NCI-H2081 treated with DMSO at 0.1 percent for 48 hours (cell line): ENCODE measurements at places on chromosomes 5 and 9.

DNA sequence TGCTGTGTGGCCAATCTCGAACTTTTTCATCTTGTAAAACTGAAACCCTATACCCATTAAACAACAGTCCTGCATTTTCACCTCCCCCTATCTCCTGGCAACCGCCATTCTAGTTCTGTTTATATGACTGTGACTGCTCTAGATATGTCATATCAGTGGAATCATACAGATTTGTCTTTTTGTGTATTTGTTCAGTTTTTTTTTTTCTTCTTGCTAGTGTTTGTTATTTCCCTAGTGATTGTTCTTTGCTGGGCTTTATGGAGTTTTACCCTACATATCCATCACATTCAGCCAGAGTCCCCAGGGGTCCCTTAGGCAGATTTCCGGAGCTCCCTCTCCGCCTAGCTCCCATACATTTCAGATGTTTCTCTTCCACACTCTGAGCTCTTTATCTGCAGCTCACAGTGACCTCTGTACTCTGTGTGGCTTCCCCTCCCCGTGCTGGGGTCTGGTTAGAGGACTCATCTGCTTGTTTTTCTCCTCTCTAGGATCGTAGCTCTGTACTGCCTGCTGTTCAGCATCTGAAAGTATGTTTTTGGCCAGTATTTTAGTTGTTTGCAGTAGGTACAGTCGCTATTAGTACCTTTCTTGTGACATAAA is 25.1 kb upstream of the CARTPT start:
- no peak for DNase-seq

- no peak for DNase-seq
These were observed 182.9 kb downstream of the SAXO1 start for GRCh38 chr9:18849890-18850677.

DNA sequence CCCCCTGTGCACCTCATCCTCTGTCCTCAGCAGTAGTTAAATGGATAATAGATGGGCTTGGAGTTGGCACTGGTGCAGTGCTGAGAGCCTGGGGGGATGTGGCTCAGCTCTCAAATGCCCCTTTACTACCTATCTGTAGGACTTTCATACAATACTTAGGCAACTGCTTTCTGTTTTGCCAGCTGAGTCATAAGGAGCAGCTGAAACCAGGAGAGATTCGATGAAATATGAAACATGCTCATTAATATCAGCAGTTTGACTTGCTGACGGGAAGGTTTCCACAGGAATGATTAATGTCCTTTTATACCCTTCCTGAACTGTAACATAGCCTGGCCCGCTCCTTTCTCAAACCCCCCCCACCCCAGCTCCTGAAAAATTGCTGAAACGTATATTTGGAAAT is 142.6 kb downstream of the SAXO1 start:
- DNase-seq = no peak

GRCh38 chr5:179959641-179960040 is 51.9 kb upstream of the TBC1D9B start:
- DNase-seq = no peak

DNA sequence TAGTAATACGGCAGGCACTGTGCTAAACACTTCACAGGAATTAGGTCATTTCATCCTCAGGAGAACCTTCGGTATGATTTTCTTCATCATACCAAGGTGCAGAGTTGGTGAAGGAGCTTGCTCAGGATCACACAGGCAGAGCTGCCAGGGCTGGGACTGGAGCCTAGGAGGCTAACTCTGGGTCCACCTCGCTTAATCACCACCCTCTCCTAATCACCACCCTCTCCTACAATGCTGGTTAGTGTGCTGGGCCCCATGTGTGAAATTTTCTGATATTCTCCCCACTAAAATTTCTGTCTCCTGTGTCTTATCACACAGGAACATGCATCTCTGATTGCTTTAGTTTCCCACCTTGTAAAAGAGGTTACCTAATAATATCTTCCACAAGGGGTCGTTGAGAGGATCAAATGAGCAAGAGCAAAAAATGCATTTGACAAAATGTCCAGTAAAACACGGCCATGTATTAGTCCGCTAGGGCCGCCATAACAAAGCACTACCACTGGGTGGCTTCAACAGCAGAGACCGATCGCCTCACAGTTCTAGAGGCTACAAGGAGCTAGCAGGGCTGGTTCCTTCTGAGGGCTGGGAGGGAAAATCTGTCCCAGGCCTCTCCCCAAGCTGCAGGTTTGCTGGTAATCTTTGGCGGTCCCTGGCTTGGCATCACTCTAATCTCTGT is 128.2 kb upstream of the NFIB start:
- no peak for DNase-seq

DNA sequence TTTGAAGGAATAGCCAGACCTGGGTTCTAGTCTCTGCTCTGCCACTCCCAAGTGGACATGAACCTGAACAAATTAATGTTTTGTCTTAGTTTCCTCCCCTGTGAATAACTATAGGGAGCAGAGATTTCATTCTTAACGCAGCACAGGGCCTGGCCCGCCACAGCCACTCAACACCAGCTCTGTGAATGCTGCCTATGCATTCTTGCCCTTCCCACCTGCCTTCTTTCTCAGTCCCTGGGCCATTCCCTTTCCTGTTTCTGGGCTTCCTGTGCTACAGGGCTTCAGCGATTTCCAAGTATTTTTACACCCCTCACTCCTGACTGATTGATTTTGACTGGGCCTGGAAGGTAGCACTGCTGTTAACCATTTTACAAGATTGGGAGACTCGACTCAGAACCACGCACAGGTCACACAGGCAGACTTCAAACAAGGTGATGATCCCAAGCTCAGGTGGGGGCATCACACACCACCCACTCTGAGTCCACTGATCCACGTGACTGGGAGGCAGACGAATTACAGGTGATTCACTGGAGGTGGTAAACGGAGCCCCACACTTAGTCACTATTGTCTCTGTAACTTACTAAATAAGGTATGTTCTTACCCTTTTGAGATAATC is 21.4 kb downstream of the PTPN3 start:
- no peak for DNase-seq

DNA sequence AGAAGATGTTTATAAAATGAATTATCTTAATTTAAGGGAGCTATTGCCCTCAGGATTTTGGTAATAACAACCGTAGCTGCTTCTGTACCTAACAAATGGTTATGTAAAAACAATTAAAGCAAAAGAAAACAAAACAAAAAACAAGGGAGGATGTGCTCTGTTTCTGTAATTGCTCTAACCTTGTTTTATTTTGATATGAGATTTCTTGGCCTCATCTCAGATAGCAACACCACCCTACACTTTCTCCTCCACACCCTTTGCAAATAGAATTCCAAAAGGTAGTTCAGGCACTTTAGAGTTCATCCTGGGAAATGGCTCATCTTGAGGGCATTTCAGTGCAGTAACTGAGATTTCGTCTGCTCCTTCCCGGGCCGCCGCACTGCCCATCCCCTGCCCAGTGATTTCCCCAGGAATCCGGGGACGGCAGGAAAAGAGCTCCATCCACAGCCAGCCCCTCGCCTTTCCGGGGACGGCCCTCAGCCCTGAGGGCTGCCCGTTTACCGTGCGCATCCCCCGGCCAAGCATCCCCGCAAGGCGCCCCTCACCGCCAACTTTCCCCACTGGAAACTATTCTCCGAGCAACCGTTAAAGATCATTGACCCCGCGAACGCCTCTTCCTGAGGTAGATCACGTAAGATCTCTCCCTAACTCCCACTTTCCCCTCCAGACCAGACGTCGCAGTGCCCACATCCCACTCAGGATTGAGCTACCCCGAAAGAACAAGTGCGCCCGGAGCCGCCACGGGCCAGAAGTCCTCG is 1.2 kb downstream of the FNBP1 start:
- no peak for DNase-seq

- no peak for DNase-seq
These were observed 2.5 kb downstream of the SEMA5A start for GRCh38 chr5:9543311-9543920.

- no peak for DNase-seq
These were observed 394.8 kb downstream of the CSNK1G3 start for GRCh38 chr5:123906698-123907295.

GRCh38 chr9:87587356-87587745 is 89.7 kb downstream of the DAPK1 start:
- DNase-seq = no peak

- no peak for DNase-seq
These were observed 367.5 kb upstream of the ADAMTS16 start for GRCh38 chr5:4772591-4772990.

- no peak for DNase-seq
These were observed 401.9 kb upstream of the PDE4D start for GRCh38 chr5:60295423-60295822.

DNA sequence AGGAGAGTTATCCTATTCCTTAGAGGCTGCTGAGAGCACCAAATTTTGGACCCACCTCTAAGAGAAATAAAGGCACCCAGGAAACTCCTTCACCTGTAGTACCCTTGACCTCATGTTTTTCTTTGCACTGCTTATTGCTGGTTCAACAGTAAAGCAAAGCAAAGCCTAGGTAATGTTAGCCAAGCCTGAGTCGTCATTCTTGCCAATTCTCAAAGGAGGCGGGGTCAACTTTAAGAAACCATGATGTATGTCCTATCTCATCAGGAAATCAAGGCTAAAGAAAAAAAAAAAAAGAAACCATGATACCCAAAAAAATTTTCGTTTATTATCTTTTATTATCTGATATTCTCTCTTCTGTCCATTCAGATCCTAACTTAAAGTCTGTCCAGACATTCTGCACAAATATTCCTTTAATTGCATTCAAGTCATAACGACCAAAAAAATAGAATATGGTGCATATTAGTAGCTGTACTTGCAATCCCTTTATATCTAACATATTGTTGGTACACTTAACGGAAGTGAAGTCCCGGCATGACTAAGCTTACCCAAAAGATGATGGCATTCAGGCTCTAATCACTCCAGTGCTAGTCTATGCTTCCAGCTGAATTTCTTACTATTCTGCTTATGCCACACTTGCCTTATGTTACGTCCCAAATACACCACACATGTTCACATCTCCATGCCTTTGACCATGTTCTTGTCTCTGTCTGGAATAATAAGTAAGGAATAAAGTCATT is 1.8 kb downstream of the AUH start:
- no peak for DNase-seq

- no peak for DNase-seq
These were observed 529 bp downstream of the UBAC1 start for GRCh38 chr9:135960411-135961276.
